GM23248 (cell line): ENCODE measurements at places on chromosomes 5 and 9.

DNA sequence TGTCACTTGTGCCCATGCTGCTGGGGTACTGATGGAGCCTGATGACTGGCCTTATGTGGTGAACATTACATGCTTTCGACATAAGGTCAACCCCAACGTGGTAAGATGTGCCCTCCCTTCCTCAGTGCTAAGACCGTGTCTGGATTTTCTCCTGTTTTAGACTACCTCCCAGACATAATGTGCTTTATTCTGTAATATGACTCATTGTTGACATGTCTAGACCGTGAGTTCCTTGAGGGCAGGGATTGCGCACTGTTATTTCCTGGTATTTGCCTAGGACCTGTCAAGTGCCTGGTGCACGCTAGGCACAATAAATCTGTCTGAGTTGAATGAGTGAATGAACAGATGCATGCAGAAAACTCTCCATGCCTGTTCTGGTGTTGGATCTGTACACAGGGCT, 346.0 kb downstream of the KDM4C start:
- DNase-seq, result no peak

GRCh38 chr9:15187589-15187988, 119.4 kb downstream of the TTC39B start:
- no peak for DNase-seq

DNA sequence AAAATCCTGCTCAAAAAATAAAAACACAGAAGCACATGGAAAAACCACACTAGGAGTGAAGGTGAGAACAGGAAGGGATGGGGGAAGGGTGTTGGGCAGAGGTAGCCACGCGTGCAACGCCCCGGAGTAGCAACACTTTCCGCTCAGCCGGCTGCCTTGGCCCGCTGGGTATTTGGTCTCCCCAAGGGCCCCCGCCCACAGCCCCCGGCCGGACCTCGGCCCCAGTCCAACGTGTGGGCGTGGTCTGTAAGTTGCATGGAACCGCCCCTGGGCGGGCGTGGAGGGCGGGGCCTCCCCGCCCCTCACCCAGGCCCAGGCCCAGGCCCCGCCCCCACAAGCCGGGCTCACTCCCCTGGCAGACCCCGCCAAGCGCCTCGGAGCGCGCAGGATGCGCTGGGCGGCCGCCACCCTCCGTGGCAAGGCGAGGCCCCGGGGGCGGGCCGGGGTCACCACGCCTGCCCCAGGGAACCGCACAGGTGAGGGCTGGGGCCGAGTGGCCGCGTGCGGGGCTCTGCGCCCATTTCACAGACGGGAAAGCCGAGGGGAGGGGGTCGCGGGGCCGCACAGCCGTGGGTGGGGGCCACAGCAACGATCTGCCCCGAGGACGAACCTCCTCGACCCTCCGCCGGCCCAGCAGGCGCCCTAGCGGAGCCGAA, at the start of gene SUSD3:
TSS of gene SUSD3 (plus strand) at position 347 of the 656 bp plus-strand sequence. CDS start at position 389, 42 bp downstream.
- no peak for DNase-seq

GRCh38 chr9:115786321-115786720, 367.3 kb upstream of the PAPPA start:
- DNase-seq, result peak; percentile 75

DNA sequence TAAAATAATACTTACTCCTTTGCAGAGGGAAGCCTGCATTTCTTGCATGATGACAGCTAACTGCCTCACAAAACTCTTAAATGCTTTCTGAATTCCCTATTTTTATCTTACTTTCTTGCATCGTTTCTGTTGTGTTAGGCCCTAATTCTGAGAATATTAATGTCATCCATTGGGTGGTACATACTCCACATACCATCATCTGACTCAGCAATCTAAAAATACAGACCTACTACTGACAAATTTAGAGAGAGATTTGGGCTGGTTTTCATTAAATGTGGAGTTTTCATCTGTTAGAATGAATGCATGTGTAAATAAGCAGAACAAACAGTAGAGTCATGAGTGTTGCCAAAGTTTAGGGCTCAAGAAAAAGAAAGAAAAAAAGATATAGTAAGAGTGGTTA, 26.5 kb upstream of the KCNN2 start:
- DNase-seq, result no peak

DNA sequence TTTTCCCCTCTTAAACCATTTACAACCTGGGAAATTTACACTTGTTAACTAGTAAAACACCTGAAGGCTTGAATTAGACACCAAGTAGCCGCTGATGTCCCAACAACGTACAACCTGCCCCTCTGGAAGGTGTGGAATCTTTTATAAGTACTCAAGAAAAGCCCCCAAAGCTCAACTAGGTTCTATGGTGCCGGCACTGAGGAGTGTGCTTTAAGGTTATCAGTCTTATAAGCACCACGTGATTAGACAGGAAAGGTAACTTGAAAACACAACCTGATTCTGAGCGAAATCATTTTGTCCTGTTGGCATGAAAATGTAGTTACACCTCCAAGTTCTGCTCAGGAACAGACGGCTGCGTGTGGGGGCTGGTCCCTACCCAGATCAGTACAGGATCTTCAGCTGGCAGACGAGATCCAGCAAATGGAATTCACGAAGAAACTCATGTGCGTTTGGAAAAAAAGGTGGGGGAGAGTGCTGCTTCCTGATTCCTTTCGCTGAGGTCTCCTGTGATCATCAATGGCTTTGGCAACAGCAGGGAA, 195.5 kb downstream of the MEF2C start:
- DNase-seq, result no peak

DNA sequence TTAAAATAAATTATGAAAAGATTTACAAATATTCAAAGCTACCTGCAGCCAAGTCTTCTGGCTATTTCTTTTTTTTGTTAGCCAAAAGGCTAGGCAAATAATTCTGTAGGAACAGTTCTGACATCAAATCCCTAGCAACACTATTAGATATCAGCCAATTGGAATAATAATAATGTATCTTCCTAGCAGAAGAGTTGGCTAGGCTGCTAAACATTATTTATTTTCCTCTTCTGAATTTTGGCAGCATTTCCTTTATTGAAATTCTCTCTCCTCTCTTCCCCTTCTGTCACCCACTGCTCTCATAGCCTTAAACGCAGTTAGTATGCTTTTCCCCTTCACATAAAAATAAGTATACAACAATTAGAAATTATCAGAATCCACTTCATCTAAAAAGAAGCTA, 42.6 kb downstream of the ZDHHC21 start:
- DNase-seq, result no peak

DNA sequence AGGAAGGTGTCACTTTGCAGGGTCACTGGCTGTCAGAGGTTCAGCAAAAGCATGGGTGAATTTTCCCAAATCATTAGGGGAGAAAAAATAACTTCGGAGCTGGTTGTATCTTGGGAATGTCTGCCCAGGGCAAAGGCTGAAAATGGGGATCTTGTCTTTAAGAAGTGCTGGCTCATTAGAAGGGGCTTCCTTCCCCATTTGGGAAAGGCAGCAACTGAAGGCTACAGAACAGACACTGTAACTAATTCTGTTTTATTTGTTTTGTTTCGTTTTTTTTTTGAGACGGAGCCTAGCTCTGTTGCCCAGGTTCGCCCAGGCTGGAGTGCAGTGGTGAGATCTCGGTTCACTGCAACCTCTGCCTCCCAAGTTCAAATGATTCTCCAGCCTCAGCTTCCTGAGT, 70.3 kb upstream of the PCA3 start:
- DNase-seq, result no peak

DNA sequence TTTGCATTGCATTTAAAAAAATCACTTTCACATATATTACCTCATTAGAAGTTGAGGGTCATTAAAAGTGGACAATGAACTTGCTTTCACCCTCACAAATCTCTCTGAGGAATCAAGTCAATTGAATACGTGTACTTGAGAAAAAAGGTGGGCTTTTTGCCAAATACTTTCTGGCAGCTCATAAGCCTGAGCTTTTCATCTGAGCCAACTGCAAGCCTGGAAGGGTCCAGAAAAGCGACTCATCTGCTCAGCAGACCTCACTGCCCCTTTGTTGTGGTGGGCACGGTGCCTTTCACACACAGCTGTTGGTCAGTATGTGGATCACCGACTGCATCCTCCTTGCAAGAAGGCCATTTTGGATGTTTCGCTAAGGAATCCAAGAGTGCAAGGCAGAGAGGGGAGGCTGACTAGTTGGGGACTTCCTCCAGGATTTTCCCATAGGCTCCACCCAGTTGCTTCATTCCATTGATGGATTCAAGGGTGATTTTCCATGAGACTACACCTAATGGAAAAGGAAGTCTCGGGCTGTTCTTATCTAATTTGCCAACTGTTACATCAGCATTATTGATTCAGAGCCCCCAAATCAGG, 564.7 kb downstream of the PDE4D start:
- no peak for DNase-seq

- peak; percentile 73 for DNase-seq
Observed at GRCh38 chr5:151680944-151681427, 5.7 kb downstream of the SPARC start.

- no peak for DNase-seq
Observed at GRCh38 chr5:173542964-173543363, 73.5 kb downstream of the BOD1 start.

GRCh38 chr5:58497386-58497785, 6.2 kb downstream of the GAPT start:
- no peak for DNase-seq

GRCh38 chr5:110638970-110639902, 87.2 kb downstream of the TMEM232 start:
- DNase-seq, result peak; percentile 4

DNA sequence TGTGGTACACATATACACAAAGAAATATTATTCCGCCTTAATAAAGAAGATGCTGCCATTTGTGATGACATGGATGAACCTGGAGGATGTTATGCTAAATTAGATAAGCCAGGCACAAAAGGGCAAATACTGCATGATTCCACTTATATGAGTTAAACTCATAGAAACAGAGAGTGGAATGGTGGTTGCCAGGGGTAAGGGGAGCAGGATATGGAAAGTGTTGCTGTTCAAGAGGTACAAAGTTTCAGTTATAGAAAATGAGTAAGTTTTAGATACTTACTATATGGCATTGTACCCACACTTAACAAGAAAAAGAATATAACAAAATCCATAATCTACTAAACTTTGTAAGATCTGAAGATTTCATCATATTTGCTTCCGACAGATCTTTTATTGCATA, 252.2 kb downstream of the SYK start:
- no peak for DNase-seq

GRCh38 chr5:106877881-106878280, 792.9 kb downstream of the EFNA5 start:
- DNase-seq, result no peak

GRCh38 chr5:96337048-96337781, 95.8 kb downstream of the PCSK1 start:
- peak; percentile 26 for DNase-seq

- no peak for DNase-seq
Observed at GRCh38 chr9:133073086-133074014, 11.6 kb downstream of the CEL start.

DNA sequence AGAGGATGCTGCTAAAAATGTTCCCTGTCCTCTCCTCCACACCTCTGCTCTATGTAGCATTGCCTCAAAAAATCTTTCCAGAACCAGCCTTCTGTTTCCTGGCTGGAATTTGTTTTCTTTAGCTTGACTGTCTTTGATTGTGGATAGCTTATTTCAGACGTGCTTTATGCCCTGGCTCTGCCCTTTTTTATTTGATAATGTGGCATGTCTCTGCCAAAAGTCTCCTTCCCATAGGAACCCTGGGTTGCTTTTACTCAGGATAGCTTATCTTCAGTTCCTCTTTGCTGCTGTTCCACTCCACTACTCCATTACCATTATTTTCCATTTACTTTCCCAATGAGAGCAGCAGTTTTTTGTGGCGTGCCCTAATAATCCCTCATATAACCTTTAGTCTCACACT, 885 bp upstream of the TMEM252 start:
- no peak for DNase-seq

GRCh38 chr9:108259917-108260675, 595.7 kb downstream of the ACTL7B start:
- peak; percentile 29 for DNase-seq

DNA sequence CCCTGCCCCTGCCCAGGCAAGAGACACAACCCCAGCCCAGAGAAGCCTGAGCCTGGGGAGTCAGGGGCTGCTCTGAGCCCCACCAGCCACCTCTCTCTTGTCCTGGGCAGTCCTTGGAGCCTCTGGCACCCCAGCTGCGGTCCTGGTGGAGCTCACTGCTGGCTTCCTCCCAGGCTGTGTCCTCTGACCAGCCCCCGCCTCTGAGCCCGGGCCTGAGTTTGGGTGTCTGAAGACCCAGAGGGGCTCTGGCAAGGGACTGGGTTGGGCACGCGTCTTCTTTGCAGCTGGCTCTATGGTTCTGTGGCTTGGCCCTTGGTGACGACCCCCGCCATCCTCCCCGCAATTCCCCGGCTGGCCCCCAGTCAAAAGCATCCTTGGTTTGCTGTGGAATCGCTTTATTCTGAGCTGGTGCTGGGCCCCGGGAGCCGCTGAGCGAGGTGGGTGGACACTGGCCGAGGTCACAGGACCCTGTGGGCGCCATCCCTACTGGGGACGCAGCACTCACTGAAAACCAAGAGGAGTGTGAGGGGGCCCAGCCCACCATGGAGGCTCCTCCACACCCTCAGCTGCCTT, 985 bp upstream of the LCN10 start:
- DNase-seq, result no peak

- DNase-seq, result peak; percentile 80
Observed at GRCh38 chr5:77139001-77139400, 51.9 kb upstream of the ZBED3 start.

DNA sequence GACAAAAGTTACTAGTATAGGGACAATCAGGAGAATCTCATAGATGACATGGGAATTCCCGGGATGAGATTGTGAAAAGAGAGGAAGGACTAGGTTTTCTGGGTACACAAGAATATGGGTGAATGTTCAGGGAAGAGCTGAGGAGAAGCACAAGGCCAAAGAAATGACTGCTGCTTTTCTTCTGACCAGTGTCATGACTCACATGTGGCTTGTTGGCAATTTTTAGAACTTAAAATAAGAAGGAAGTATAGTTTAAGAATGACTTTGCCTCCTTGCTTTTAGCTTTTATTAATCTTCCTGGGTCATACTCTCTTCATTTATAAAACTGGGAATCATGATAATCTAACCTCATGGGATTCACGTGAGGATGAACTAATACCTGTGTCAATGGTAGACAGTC, 652.4 kb upstream of the MEF2C start:
- peak; percentile 69 for DNase-seq

GRCh38 chr9:617445-618085, 223.9 kb upstream of the DMRT1 start:
- DNase-seq, result no peak

DNA sequence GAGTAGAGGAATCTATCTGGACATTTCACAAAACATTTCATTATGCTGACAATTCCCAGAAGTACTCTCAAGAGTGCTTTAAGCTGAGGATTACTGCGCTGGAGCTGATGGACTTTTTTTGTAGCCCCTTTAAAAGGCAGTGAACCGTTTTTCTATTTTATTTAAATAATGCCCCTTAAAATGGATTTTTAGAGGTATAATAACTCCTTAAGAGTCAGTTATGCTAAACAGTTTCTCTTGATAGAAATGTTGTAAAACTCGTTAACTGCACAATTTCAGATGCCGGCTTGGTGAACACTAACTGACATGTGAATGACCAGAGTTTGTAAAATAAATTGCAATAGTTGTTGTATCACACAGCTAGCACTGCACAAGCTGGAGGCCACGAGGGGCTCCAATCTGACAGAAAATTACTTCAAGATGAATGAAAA, 174.0 kb downstream of the NR2F1-AS1 start:
- no peak for DNase-seq

- DNase-seq, result no peak
Observed at GRCh38 chr9:111436571-111436970, 47.6 kb downstream of the ECPAS start.
